ENCODE measurements at places on chromosomes 2 and 18.

GRCh38 chr2:163934131-163934530 is 198.3 kb upstream of the FIGN start:
- DNase-seq: no peak

DNA sequence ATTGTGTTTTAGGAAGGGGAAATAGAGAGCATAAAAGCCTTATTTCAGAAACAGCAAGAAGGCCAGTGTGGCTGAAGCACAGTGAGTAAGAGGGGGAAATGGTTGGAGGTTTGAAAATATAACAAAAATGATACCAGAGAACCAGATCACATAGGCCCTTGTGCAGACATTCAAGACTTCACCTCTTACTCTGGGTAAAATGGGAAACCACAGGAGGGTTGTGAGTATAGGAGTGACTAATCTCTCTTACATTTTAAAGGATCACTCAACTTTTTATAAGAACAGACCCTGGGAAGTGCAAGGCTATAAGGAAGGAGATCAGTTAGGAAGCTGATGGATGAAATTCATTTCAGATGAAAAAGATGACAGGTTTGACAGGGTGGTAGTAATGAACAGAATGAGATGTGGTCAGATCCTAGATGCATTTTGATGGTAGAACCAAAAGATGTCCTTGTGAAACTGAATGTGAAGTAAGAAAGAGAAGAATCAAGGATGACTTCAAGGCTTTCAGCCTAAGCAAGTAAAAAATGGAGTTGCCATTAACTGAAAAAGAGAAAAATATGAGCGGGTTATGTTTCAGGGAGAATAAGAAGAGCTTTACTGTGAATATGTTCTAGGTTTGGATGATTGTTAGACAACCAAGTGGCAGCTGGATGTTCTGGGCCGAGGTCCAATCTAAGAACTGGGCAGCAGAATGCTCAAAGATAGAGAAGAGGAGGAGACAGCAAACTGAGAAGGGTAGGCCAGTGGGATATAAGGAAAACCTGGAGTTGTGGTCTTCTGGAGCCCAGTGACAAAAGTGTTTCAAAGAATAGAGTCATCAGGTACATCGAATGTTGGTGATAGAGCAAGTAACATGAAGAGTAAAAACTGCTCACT is 65.1 kb downstream of the USP40 start:
- DNase-seq: no peak

- DNase-seq: no peak
Observed at GRCh38 chr2:16656784-16657391, 8.7 kb downstream of the CYRIA start.

DNA sequence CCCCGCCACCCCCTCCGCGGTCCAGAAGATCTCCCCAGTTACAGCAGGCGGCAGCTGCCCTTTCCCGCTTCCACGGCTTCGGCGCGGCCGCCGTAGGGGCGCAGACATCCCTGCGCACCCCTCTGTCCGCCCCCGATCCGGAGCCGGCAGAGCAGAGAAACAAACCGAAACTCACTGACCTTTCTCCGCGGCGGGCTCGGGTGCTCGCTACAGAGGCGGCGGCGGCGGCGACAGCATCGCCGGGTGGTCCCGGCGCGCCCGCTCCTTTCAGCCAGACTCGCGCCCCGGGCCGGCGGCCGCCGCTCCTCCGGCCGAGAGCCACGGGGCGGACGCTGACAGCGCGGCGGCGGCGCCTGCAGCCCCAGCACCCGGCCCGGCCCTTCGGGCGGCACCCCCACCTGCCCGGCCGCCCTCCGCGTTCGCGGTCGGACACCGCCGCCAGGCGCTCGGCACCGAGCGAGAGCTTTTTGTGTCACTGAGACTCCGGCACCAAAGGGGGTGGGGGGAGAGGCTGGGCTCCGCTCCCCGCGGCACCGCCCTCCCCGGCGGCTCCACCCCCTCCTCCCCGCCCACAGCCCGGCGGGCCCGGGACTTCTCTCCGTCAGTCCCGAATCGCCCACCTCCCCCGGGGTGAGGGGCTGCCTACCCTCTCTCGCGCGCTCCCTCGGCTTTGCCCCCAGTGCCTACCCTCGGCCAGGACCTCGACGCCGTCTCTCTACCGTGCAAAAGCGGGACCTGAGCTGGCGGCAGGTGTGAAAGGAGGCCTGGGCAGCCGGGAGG is 1.4 kb upstream of the RNF152 start:
- peak; percentile 25 for DNase-seq

DNA sequence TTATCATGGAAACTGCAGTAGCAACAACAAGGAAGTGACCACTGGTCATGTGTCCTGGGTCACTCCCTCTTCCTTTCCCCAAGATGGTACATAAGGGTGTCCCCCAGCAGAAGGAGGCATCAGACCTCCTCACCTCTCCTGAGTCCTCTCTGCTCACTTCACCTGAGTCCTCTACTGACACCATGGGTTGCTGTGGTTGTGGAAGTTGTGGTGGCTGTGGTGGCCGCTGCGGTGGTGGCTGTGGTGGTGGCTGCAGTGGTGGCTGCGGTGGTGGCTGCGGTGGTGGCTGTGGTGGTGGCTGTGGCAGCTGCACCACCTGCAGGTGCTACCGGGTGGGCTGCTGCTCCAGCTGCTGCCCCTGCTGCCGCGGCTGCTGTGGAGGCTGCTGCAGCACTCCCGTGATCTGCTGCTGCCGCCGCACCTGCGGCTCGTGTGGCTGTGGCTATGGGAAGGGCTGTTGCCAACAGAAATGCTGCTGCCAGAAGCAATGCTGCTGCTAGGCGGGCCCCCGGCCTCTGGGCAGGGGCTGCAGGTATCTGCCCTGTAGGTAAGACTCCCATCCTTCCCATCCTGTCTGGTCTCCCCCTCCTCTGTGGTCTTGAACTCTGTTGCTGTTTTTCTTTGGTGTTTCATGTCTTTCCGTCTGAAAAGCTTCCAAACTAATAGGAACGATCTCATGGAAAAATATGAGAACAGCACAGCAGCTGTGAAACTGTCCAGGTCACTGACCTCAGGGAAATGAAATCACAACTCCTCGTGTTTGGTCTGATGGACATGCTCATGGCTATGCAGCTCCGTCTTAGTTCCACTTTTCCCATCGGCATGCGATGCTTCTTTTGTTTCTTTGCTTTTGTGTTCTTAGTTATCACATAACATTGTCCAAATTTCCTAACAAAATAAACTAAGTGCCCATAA is at the start of gene SCYGR4:
Gene SCYGR4 (plus strand): TSS at position 183 of the 915 bp plus-strand sequence. CDS start 0 bp downstream, at position 183.
- no peak for DNase-seq

DNA sequence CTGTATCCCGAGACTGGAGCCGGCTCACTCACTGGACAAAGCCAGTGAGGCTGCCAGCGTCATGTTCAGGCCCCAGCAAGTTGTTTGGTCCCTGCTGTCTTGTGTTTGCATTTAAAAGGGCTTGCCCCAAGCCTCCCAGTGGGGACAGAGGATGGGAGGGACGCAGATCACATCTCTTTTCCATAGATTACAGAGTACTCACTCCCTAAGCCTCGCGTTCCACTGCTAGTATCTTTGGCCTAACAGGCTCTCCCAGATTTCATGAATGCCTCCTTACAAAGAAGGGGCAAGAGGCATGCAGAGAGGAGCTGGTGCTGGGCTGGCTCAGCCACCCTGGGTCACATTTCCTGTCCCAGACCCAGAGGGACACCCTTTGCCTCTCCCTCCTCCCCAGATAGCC is 59.1 kb downstream of the CMPK2 start:
- no peak for DNase-seq

DNA sequence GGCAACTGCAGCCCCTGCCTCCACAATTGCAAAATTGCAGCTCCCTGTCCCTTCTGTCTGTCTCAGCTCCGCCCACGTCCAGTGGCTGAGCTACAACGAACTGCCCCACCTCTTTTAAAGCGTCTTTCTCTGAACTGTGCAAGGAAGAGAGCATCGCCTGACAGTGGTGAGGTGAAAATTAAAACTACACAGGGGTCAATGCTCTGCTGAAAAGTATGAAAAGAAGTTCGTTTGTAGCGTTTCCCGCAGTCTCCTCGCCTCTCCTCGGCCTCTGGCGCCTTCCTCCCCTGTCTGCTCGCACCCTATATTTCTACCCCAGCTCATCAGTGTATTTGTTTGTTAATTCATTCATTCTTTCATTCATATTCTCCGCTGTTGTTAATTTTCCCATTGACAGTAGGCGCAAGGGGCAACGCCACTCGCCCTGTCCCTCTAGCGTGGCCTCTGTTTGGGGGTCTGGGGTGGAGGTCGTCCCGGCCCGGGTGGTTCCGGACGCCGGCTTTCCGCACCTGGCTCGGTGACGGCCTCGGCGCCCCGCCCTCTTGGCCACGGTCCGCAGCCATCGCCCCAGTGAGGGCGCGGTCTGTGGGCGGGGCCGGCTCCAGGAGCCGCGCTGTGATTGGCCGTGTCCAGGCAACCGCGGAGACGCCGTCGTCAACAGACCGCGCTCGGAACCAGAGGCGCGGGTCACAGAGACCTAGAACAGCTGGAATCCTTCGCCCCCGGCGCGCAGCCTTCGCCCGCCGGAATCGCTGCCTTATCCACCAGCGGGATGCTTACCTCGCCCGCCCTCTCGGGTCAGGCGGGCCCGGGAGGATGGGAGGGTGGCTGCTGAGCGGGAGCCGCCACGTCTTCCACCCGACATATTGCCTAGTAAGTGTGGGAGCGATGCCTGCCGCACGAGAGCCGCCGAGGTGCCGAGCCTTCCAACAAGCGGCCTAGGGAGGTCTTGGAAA is at the start of gene VWA3B:
Gene VWA3B (plus strand): TSS at position 677 of the 956 bp plus-strand sequence. CDS start 5,926 bp downstream, outside the sequence.
- DNase-seq: peak; percentile 12

GRCh38 chr2:121232626-121233265 is 52.3 kb downstream of the TFCP2L1 start:
- DNase-seq: no peak

- DNase-seq: no peak
Observed at GRCh38 chr2:66430505-66431273, 4.2 kb upstream of the MEIS1 start.

- no peak for DNase-seq
Observed at GRCh38 chr2:175854129-175854528, 147.9 kb downstream of the LNPK start.

DNA sequence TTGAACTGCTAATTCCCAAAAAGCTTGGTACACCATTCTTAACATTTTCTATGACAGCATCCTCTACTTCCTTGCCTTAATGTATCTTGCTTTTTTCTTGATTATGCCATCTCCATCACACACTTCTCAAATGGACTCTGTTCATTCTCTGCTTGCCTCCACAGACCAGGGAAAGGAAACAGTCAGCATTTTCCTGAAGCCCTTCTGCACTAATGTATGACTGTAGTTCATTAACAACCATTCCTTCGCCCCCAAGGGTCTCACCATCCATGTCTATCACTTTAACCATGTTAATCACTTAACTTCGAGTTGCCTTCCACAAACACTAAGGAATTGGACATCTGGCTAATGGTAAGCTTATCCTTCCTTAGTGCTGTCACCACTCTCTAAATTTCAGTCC is 54.8 kb downstream of the COBLL1 start:
- DNase-seq: no peak

DNA sequence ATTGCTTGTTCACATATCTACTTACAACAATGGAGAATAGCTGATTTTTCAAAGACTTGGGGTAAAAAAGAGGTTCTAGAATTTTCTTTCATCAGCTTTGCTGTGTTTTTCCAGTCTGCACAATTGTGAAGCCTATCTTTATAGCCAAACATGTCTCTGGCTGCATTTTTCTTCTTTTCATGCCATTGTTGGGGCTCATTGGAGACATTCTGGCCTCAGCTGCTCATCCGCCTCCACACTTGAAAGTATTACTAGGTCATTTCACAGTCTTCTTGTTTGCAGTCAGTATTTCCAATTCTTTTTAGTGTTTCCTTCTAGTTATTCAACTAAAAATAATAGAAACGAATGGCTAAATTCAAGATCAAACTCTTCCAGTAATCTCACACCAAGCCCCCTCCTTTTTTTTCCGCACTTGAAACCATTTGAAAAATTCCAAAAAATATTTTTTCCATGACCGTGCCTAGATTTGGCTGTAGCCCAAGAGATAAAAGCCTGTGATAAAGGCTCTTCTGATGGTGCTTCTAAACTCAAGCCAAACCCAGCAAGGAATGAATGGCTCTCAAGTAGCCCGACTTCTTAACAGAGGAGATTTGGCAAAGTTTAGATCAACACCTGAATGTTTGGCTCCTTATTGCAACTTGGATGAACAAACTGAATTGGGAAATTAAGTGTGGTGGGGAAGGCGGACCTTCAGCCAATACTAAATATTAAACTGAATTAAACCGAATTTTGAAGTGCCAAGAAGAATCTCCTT is 103.4 kb downstream of the NRP2 start:
- no peak for DNase-seq

GRCh38 chr2:168183308-168183997 is 63.9 kb downstream of the STK39 start:
- no peak for DNase-seq

DNA sequence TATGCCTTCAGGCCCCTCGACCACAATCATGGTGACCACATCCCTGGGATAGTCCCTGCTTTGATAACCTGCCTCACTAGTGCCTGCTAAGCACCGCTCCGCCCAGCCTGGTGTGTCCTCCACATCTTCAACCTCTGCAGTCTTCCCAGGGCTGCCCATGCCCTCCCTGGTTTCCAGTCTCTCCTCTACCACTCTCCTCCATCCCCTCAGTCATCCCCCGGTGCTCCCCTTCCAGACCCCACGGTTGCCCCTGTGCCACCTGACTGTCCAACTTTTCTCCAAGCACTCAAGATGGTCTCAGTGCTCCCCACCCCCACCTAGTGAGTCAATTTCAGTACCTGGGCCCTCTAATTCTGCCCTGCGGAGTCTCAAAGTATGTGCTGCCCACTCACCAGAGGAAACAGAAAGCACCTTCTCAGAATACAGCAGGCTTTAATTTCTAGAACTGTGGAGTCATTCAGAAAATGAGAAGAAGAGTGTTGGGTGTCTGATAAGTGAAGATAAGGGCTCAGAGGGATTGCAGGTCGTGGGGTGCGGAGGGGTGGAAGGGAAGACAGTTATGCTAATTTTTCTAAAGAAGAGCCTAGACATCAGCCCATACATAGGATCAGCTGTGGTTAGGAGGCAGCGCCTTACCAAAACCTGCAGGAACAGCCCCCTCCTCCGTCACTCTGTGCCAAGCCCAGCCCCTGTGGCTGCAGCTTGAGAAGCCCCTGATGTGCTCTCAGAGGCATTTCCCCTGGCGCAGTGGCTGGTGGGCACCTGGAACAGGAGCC is 53.6 kb upstream of the CAB39 start:
- DNase-seq: no peak

GRCh38 chr2:317501-318424 is 29.9 kb upstream of the ALKAL2 start:
- DNase-seq: peak; percentile 24

GRCh38 chr18:76927223-76927725 is 104.9 kb downstream of the ZNF236 start:
- DNase-seq: no peak

GRCh38 chr2:27583390-27583915 is 611 bp downstream of the ZNF512 start:
- DNase-seq: no peak

DNA sequence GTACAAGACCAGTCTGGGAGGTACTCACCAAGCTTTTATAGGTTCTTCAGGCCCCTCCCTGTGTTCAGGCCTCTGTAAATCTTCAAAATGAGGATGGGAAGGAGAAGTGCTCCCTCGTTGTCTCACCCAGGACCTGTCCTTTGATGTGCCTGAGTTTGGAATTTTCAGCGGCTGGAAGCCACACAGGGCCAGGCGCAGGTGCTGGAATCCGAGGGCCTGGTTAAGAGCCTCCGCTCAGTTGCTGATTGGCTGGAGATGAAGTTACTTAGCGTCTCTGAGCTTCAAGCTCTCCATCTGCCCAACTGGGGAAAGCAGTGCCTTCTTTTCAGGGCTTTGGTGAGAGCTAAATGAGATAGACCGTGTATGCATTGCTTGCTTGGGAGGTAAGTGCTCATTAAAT is 30.0 kb downstream of the HJURP start:
- no peak for DNase-seq

All from effector memory CD8-positive, alpha-beta T cell (primary cell).